ENCODE measurements at places on chromosomes 2 and 18.

DNA sequence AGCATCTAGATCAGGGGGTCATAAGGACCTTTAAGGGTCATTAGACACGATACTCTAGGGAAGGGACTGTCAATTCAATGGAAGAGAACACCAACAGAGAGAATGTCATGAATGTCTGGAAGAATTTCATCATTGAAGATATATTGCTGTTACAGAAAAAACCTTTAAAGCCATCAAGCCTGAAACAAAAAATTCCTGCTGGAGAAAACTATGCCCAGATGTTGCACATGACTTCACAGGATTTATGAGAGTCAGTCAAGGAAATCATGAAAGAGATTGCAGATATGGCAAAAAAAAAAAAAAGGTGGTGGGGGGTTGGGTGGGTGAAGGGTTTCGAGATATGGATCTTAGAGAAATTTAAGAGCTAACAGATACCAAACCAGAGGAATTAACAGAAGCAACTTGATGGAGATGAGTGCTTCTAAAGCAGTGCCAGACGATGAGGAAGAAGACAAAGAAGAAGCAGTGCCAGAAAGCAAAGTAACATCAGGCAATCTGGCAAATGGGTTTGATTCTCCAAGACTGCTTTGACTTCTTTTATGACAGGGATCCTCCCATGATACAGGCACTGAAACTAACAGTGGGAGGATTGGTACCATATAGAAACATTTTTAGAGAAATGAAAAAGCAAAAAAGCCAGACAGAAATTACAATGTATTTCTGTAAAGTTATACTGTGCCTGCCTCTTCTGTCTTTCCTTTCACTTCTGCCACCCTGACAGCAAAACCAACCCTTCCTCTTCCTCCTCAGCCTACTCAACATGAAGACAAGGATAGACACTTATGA lies 28.5 kb downstream of the MAP4K3 start:
- DNase-seq = no peak

- DNase-seq = no peak
Measured at GRCh38 chr2:174792309-174793025, 28.2 kb upstream of the CHRNA1 start.

DNA sequence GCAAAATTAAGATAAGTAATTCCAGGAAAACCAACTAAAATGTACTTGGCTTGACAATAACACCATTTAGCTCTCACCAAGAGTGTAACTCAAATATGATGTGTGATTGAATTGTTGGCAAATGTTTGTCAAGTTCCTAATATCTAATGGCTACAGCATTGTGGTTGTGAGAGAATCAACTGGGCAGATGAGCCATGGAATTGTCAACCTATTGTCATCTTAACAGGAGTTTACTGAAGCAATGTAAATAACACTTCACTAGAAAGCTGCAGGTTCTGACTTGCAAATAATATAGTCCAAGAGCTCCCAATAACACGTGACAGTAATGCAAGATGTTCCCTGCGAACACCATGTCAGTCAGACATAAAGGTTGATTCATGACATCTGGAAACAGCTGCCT lies 495.2 kb upstream of the MEIS1 start:
- DNase-seq = no peak

DNA sequence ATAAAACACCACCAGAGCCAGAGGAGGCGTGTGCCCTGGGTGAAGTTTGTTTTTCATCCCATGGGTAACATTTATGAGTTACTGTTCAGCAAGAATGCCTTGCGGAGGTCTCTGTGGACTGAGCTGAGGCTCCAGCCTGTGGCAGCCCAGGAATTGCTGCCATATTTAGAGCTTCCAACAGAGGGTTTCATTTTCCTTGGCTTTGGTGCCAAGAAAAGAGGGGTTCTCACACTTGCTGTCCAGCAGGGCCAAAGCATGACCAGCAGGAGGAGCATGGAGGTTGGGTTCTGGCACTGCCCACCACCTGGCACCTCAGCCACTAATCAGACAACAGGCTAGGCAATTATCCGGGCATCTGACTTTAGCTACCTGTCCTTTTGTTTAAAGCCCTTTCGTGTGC lies 36.7 kb downstream of the EPAS1 start:
- DNase-seq = no peak

DNA sequence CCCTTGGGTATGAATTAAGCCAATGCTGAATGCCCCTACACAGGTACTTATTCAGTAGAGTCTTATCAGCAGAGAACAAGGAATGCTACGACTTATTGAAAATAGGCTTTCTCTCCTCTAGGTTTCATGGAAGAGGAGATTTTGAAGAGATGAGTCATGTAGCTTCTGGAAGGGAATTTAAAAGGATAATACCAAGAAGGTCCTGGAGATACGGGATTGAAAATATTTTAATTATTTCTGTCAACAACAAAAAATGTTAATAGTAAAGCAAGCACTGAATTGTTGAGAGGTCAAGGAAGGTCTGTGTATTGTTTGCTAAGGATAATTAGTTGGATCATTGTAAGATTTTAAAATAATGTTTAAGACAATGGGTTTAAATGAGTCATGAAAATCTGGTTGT lies 293.0 kb upstream of the SPHKAP start:
- DNase-seq = no peak
